EH (cell line): ENCODE measurements at places on chromosomes 12 and 14.
A peak's percentile ranks its signal among the peaks of the same experiment; 100 is the strongest.

DNA sequence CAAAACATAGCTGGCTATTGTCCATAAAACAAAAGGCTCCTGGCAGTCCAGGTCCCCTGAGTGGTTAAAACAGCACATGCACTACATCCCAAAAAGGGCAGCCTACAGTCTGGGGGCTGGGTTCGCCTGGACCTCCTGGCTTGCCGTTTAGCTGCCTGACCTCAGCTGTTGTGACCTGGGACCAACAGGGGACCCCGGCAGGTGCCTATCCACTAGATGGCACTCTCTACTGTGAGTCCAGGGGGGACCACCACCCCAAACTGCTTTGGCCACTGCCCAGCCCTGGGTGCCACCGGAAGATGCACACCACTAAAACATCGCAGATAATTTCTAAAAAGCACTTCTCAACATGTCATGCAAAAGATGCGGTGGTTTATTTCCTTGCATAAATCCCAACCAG, 2.9 kb upstream of the RTL1 start:
- no peak for DNase-seq

DNA sequence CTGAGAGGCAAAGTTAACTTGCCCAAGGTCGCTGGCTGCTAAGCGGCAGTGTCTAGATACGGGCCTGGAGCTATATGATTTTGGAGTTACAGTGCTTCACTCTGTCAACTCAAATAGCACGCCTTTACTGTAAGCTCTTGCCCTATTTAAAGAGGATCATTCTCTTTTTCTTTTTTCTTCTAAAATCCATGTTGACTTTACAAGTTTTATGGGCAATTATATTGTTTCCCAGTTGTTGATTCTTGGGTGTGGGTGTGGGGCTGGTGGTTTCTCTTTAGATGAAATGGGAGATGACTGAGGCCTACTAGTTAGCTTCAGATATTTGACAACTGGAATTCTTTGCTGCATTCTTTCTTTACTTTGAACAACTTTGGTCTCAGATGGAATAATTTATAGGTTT, 70.7 kb downstream of the C12orf75 start:
- peak; percentile 54 for DNase-seq

DNA sequence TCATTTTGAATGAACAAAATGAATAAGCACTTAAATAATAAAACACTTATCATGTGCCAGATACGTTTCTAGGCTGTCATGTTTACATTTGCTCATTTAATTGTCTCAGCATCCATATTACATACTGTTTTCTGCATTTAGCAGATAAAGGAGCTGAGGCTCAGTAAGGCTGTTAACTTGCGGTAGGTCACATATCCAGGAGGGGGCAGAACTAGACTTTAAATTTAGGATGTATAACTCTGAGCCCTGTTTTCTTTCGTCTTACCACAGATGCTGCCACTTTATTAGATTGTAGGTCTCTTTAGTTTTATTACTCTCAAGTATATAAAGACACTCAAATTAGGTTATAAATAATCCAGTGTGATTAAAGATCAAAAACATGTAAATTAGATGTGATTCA, 17.7 kb downstream of the IRAK4 start:
- peak; percentile 46 for DNase-seq

- peak; percentile 35 for DNase-seq
Observed at GRCh38 chr14:73269729-73270531, 32.6 kb downstream of the PAPLN start.

DNA sequence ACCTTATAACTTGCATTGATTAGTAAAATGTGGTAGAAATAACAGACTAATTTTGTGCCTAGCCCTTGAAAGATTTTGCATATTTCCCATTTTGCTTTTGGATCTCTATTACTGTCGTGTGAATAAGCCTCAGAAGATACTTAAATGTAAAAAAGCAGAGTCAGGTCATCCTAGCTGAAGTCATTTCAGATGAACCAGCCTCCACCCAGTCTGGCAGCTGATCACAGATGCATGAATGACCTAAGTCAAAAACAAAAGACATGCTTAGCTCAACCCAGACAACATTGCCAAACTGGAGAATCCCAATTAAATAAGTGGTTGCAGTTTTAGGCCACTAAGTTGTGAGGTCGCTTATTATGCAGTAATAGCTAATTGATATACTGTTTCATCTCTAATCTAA, 349.9 kb downstream of the C12orf50 start:
- no peak for DNase-seq

GRCh38 chr12:123983822-123984485, 10.9 kb downstream of the ZNF664 start:
- DNase-seq: peak; percentile 78
